ENCODE measurements at places on chromosomes 3 and 15.
A peak's percentile ranks its signal among the peaks of the same experiment; 100 is the strongest.

- DNase-seq, result no peak
Measured at GRCh38 chr3:10570196-10570946, 65.0 kb upstream of the ATP2B2 start.

GRCh38 chr15:77470235-77470634 is 49.5 kb downstream of the HMG20A start:
- no peak for DNase-seq

DNA sequence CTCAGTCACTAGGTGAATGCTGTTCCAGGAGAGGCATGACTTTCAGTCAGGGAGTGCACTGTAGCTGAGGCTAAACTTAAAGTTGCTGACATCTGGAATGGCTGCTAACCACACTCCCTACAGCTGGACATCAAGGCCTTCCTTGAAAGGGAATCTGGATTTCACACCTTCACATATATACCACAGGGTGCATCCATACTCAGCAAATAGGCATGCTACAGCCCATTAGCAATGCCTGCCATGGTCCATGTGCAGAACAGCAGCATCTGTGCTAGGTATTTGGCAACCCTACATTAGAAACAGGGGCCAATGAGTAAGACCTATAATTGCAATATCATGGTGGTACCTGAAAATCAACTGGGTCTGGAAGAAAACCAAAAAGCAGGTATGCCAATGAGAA is 74.8 kb downstream of the SNTN start:
- no peak for DNase-seq

GRCh38 chr3:192802957-192803899 is 75.9 kb upstream of the FGF12 start:
- peak; percentile 61 for DNase-seq

DNA sequence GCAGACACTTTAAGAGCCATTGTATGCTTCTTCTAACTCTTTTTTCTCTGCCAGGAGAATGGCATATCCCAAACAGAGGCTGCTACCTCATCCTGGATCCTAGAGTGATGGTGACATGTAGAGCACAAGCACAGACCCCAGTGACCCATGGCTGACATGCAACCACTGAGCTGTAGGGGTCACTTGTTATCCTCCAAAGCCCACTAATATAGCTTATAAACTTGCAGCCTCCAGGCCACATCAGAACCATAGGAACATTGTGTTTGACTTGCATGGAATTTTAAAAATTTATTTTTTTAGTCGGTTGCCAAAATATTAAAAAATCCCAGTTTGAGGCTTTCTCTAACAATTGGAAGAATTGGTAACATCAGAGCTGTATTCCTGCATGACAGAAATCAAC is 283.0 kb upstream of the WNT5A start:
- no peak for DNase-seq

DNA sequence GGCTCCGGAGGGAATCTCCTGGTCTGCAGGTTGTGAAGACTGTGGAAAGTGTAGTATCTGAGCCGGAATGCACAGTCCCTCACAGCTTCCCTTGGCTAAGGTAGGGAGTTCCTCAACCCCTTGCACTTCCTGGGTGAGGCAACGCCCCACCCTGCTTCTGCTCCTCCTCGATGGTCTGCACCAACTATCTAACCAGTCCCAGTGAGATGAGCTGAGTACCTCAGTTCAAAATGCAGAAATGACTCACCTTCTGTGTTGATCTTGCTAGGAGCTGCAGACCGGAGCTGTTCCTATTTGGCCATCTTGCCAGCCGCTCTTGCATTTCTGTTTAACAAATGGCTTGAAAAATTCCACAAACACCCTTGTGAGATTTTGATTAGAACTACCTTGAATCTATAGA is 156.1 kb downstream of the STXBP5L start:
- no peak for DNase-seq

GRCh38 chr3:120459196-120459595 is 8.4 kb upstream of the FSTL1 start:
- DNase-seq, result no peak

GRCh38 chr15:38864827-38865581 is 300.4 kb upstream of the RASGRP1 start:
- no peak for DNase-seq

GRCh38 chr15:67025719-67026609 is 39.4 kb upstream of the SMAD3 start:
- DNase-seq, result peak; percentile 65

GRCh38 chr3:22360164-22360563 is 609.2 kb upstream of the ZNF385D start:
- DNase-seq, result no peak

- DNase-seq, result no peak
Measured at GRCh38 chr3:178103140-178103539, 433.1 kb upstream of the KCNMB2 start.

DNA sequence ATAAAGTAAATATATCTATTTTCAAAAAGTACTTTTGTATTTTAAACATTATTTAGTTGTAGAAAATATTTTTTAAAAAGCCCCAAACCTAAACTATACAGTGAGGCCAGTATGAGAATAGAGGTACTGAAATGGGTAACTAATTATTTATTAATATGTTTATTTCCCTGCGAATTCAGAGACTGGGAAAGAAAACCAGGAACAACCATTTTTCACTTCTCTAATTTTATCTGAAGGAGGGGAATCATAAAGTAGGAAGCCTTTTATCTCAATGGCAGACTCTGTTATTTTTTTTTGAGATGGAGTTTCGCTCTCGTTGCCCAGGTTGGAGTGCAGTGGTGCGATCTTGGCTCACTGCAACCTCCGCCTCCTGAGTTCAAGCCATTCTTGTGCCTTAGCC is 63.6 kb upstream of the TRAK1 start:
- DNase-seq, result no peak

- DNase-seq, result no peak
Measured at GRCh38 chr15:35437157-35437556, 108.8 kb downstream of the DPH6 start.

- no peak for DNase-seq
Measured at GRCh38 chr3:184237807-184238206, 8.4 kb downstream of the VWA5B2 start.

- DNase-seq, result peak; percentile 59
Measured at GRCh38 chr15:63487076-63487757, 17.2 kb upstream of the USP3 start.

DNA sequence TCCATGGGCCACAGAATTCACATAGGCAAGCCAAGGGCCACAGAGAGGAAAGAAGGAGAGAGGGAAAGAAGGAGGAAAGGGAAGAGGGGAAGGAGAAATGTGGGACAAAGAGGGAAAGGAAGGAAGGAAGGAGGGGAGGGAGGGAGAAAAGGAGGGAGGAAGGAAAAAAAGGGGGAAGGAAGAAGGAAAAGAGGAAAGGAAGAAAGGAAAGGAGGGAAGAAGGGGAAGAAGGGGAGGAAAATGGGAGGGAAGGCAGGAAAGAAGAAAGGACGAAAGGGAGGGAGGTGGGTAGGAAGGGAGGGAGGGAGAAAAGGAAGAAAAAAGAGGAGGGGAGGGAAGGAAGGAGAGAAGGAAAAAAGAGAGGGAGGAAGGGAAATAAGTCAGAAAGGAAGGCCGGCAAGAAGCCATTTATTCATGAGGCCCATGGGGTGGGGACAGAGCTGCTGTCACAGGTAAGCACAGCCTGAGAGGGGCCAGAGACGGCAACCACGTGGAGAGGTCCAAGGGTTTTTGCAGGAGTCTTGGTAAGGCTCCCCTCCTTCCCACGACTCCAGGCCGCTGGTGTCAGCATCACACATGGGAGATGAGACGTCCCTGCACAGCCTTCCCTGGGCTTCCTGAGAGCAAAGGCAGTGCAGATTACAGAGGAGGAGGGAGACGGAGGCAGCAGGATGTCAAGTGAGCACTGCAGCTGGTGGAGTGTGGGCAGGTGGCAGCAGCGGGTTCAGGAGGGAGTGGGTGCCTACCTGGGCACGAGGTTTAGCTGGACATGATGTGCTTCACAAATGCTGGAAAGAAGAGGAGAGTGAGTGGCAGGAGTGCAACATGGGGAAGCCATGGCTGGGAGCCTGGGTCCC is 5.5 kb downstream of the MYL3 start:
- DNase-seq, result no peak

- DNase-seq, result no peak
Measured at GRCh38 chr3:192850451-192850981, 67.1 kb downstream of the MB21D2 start.

GRCh38 chr15:101348015-101348414 is 53.0 kb upstream of the SNRPA1 start:
- no peak for DNase-seq

DNA sequence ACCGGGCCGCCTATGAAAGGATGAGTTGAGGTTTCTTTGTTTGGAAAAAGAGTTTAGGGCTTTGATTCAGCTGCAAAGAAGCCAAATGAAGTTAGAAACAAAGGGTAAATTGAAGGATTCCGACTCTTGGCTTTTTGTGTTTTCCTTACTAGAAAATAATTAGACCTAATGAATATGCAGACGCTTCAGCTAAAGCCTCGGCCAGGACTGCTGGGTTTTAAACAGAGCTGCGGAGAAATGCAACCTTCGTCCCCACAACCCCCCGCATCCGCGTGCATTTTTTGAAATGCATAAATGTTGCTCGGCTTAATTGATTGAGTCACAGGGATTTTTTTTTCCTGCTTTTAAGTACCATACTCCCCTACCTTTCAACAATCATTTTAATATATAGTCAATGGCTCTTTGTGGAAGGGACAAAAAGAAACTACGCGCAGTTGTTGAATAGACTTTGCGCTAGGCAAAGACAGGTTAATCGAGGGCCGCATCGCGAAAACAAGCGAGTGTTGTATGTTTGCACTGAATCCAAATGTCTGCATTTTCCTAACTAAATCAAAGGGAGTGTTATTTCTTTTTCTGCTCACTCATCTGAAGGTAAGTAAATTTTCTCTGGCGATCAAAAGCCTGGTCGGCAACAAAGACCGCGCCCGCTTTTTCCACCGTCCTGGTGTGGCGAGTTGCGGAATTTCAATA is 1.3 kb upstream of the ZIC4 start:
- DNase-seq, result no peak
